Stimulated activated CD8-positive, alpha-beta memory T cell treated with anti-CD3 and anti-CD28 coated beads, Interleukin-15, amount 100 ng/mL, for 4 hours (primary cell): ENCODE measurements at places on chromosomes 2 and 18.

DNA sequence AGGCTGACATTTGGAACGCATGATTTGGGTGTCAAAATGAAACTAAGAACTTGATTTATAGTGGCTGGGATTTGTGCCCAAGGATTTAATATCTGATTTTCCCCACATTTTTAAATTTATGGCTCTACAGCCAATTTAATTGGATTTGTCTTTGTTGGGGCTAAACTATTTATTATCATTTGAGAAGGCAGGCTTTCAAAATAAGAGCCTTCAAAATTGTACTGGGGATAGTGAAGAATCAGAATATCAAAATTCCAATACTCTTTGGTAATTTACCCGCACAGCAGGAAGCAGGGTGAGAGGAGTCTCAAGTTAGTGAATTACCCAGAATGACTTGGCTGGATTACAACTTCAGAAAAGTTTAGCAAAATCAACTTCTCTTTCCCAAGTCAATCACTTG, 278.1 kb downstream of the LRATD1 start:
- DNase-seq, result no peak

DNA sequence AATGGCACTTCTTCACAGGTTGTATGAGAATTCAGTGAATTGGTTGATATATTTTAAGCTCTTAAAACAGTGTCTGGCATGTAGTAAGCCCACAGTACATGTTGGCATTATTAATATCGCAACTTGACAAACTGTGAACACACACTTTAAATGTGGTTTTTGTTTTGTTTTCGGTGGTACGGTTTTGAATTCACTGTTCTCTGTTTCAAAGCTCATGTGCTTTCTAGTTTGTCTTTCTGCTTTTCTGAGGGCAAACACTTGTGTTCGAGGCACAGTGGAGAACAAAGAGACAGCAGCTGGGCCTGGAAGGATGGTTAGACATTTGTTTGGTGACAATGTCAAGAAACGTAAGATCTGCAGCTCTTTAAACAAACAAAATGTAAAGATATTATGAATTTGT, 276.5 kb upstream of the MC4R start:
- no peak for DNase-seq

DNA sequence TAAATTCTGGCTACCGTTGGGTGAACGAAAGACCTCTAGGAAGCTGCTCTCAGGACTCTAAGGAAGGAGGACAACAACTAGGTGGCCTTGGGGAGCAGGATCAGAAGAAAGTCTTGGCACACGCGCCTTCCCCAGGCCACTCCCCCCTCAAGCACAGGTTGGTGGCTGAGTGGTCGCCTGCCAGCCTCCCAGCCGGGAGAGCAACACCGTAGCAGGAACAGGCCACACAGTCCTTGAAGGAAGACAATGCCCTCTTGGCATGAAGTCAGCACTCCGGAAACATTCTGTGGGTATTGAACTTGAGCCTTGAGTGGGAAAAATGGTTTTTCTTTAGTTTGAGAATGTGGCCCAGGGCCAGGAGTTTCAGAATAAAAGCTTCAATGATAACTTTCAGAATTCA, 87.4 kb upstream of the AGAP1 start:
- DNase-seq, result no peak

DNA sequence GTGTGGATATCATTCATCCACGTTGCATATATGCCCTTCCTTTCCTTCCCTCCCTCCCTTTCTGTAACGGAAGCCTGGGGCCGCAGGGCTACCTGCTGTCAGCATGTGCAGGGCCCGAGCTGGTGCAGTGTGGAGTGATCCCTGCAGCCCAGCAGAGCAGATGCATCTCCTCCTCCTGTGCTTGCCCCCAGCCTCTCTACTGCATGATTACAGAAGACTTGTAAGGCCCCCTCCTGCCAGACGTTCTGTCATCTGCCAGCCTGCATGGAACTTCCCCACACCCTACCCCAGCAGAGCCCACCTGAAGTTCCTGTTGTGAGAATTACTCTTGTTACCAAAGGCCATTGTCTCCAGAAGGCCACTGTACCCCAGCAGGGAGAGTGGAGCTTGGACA, 67.5 kb upstream of the FOSL2 start:
- no peak for DNase-seq

DNA sequence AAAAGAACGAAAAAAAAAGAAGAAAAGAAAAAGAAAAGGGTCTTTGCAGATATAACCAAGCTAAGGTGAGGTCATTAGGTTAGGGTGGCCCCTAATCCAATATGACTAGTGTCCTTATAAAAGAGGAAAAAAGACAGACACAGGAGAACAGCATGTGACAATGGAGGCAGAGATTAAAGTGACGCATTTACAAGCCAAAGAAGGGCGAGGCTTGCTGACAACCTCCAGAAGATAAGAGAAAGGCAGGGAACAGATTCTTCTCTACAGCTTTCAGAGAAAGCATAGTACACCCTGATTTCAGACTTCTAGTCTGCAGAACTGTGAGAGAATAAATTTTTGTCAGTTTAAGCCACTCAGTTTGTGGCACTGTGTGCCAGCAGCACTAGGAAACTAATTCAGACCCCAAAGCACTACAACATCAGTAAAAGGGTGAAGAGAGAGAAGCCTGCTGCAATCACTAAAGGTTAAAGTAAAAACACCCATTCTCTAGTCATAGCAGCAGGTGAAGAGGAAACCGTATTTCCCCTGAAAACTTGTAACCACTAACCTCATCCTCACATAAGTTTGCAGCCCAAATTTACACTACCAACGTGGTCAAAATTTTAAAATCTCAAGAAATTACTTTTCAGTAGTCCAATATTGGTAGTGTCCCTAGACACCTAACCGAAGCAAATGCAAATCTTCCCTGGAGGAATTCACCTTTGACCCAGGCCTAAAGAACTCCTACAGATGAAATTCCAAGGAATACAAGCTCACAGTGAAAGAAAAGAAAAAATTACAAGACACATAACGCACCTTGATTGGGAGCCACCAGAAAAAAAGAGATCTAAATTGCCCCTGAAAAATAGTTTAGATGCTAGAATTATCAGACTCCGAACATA, 17.5 kb downstream of the REEP1 start:
- DNase-seq, result no peak

DNA sequence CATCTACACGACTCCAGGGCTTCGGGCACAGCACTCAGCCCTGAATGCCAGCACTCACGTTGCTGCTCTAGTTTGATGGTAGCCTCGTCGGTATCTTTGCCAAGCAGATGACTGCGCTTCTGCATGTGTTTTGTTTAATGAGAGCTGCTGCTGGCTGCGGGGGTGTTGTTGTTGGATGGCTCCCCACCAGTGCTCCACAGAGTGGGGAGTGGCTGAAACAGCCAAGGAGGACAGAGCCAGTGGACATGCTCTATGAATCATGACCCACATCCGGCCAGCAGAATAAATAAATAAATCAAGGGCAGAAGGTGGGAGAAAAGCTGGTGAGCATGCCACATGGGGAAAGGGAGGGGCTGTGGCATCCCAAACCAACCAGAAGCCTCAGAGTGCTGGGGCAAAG, 131.2 kb upstream of the SOX11 start:
- DNase-seq, result no peak

DNA sequence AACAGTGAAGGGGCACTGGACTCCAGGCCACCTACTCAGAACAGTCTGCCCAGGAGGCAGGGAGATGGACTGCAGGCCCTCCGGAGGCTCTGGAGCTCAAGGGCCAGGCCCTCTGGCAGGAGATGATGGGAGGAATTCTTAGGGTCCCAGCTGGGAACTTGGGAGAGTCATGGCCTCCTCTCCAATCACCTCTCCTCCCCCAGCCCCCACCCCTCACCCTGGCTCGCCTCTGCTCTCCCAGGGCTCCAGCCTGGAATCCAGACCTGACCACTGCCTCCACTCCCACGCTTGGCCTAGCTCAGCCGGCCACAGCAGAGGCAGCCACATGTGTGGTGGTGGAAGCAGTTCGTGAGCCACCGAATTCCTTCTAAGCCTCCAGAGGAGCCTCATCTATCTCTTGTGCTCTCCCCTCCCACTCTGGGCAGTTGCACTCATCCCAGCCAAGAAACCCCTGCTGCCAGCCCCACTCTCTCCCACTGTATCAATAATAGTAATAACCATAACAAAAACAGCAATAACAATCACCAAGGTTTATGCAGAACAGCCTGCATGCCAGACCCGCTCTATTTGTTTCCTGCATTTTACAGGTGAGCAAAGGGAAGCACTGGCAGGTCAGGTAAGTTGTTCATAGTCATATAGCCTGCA, 67.4 kb downstream of the TNS1 start:
- DNase-seq, result no peak

- DNase-seq, result no peak
Observed at GRCh38 chr2:206082298-206082843, 3.6 kb downstream of the INO80D start.

GRCh38 chr2:130251873-130252620, 53.8 kb upstream of the TUBA3E start:
- DNase-seq, result no peak

- no peak for DNase-seq
Observed at GRCh38 chr18:10122988-10123950, 209.5 kb downstream of the VAPA start.

- DNase-seq, result no peak
Observed at GRCh38 chr2:109159096-109159495, 30.1 kb downstream of the SH3RF3 start.

- DNase-seq, result no peak
Observed at GRCh38 chr2:18754286-18754685, 164.9 kb upstream of the NT5C1B start.

DNA sequence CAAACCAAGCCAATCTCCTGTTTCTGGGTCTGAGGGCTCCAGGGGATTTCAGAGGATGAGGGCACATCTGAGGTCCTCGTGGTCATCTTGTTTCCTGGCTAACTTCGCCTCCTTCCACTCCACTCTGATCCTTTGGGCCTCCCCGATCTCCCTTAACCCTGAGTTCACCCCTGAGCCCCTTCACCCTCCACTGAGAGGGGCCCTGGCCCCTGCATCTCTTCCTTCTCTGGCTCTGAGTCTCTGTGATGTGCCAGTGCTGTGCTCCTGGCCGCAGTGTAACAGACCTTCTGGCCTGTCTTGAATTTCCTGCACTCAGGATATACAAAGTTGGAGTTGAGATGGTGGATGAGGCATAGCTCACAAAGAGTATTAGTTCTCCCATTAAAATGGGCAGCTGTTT, 84.7 kb upstream of the BOD1L2 start:
- DNase-seq, result no peak

- no peak for DNase-seq
Observed at GRCh38 chr18:8952769-8953760, 149.4 kb upstream of the NDUFV2 start.

GRCh38 chr18:11669271-11669947, 19.7 kb upstream of the GNAL start:
- no peak for DNase-seq

DNA sequence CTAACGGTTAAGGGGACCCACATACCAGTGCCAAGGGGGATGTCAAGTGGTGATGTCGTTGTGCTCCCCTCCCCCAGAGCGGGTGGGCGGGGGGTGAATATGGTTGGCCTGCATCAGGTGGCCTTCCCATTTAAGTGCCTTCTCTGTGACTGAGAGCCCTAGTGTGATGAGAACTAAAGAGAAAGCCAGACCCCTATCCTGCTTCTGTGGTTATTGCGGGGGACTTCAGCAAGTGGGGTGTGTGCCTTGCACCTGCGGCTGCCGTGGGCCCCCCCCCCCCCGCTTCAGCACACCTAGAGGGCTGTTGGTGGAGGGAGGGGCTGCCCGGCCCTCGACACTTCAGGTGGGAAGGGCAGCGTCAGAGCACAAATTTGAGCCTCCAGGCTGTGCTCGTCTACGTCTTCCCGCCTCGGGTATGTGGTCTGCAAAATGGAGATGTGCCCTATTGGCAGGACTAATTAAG, 6.1 kb downstream of the CTDSP1 start:
- no peak for DNase-seq

GRCh38 chr18:40075616-40076015, 1879.4 kb upstream of the PIK3C3 start:
- no peak for DNase-seq

- DNase-seq, result no peak
Observed at GRCh38 chr2:169512525-169512924, 3.0 kb downstream of the KLHL41 start.

GRCh38 chr2:9790702-9791225, 52.5 kb upstream of the TAF1B start:
- no peak for DNase-seq

GRCh38 chr2:208228476-208228875, 26.4 kb downstream of the IDH1 start:
- no peak for DNase-seq

- no peak for DNase-seq
Observed at GRCh38 chr2:54947646-54948045, 102.6 kb downstream of the RTN4 start.

DNA sequence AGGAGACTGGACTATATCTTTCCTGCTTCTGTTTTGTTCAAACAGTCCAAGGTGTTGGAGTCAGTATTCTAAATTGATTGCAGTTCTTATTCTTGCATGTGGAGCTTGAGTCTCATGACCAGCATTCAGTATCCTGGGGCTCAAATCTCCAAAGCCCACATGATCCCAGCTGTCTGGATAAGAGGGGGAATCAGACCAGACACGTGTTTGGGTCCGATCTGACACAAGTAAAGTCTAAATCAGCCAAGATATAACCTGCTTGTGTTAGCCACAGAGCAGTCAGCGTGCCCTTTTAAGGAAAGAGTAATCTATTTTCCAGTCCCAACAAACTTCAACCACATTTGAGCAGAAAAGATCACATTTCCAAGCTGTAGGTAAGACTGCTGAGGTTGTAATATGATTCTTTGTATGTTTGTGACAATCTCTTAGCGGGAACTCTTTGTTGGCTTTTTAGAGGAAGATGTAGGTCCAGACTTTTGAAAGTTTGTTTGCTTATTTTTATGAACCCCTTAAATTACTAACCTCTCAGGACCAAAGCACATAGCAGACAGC, 334.6 kb downstream of the SLC4A3 start:
- no peak for DNase-seq

GRCh38 chr2:5474716-5475115, 217.5 kb upstream of the SOX11 start:
- DNase-seq, result no peak

DNA sequence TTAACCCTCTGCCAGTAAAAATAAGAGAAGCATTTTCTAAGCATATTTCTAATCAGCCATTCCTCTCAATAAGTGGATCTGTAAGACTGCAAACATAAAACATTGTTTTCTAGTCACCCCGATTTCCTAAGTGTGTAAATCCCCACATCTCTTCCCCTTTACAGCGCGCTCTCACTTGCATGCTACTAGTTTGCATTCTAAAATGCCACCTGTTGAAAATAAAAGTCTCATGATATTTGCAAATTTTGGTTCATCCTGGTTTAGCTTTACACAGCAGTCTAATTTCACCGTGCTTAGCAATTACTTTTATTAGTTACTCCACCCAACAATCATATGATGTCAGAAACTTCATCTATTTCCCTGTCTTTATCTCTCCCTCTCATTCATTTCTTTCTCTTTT, 1230.7 kb upstream of the ZEB2 start:
- DNase-seq, result no peak
